ENCODE measurements at places on chromosomes 7 and 10.
A peak's percentile ranks its signal among the peaks of the same experiment; 100 is the strongest.

DNA sequence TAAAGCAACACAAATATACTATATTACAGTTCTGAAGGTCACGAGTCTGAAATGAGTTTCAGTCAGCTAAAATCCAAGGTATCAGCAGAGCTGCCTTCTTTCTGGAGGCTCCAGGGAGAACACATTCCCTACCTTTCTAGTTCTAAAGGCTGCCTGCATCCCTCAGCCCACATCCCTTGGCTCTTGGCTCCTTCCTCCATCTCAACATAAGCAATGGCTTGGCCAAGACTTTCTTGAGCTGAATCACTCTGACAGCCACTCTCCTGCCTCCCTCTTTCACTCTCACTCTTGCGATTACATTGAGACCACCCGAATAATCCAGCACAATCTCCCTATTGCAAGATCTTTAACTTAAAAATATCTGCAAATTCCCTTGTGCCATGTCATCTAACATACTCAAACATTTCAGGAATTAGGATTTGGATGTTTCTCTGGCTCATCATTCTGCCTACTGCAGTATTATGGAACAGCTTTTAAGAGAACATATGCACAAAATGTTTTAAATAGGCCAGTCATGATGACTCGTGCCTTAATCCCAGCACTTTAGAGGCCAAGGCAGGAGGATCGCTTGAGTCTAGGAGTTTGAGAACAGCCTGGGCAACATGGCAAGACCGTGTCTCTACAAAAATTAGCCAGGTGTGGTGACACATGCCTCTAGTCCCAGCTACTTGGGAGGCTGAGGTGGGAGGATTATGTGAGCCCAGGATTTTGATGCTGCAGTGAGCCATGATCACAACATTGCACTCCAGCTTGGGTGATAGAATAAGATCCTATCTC is 144.2 kb upstream of the VSTM2A start:
- no peak for DNase-seq

GRCh38 chr10:113100281-113100680 is 150.2 kb downstream of the TCF7L2 start:
- DNase-seq: no peak

GRCh38 chr10:63133821-63134557 is 861 bp downstream of the NRBF2 start:
- no peak for DNase-seq

DNA sequence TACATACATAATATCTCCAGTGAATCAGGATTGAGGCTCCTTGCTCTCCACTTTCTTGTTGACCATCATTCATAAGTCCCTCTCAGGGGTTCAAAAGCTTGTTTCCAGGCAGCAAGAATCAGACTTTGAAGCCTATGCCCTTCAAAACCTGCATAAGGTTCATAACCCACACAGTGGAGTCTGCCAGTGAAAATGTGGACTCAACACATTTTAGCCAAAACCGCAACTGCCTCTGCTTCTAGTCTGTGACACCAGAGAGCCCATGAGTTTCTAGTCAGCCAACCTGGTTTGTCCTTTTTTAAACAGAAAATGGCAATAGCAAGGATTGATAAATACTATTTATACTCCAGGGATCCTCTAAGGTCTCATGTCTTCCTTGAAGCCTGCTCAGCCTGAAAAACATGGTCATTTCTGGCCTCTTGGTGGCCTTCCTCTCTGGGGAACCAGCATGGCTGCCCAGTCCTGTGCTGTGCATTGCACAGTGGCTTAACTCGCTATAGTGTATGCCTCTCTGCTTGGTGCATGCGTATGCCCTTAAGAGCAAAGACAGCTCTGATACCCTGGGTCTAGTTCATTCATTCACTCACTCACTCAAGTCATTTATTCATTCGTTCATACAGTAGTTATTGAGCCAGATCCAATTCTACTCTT is 67.5 kb downstream of the WIPF3 start:
- no peak for DNase-seq

GRCh38 chr7:157205438-157205837 is 66.7 kb downstream of the UBE3C start:
- DNase-seq: no peak

DNA sequence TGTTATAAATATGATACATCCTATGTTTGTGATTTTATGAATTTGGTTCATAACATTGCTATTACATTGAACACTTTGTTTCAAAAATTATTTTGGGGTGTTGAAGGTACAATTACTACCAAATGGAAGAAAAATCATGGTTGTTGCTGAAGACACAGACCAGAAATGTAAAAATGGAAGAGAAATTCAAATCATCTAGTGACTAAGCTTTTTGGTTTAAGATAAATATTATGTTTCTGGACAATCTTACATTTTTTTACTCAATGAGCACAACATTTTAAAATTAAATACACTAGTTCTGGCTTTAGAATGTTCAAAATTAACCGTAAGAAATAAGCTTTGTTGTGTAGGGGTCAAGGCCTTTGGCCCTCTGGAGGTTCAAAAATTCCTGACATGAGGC is 82.7 kb downstream of the GNAT3 start:
- no peak for DNase-seq

- DNase-seq: no peak
Observed at GRCh38 chr7:80278737-80279136, 144.1 kb downstream of the GNAI1 start.

GRCh38 chr7:885261-885892 is 9.0 kb downstream of the GET4 start:
- no peak for DNase-seq

DNA sequence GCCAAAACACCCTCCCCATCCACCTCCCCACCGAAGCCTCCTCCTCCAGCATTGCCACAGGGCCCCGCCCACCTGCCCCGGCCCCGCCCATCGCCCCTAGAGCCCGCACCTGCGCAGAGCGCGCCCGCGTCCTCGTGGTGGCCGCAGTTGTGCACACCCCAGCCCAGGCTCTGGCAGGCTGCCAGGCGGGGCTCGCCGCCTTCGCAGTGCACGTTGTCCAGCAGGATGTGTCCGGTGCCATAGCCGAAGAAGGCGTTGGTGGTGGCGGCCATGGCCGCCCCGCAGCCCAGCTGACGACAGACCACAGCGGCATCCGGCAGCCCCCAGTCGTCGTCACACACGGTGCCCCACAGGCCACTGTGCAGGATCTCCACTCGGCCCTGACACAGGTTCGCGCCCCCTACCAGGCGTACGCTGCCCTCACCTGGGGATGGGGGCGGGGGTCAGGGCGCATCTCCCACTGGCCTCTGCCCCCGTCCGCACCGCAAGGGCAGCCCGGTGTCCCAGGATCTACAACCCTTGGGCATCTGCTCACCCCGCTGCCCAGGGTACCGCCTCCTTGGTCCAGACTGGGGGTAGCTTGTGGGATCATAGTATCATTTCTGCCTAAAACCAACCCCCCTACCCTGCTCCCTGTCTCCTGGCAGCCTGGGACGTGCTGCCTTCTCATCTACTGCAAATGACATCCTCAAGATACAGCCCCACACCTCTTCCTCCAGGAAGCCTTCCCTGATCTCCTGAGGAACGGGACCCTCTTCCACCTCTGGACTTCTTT is 11.9 kb downstream of the SSC4D start:
- peak; percentile 66 for DNase-seq

DNA sequence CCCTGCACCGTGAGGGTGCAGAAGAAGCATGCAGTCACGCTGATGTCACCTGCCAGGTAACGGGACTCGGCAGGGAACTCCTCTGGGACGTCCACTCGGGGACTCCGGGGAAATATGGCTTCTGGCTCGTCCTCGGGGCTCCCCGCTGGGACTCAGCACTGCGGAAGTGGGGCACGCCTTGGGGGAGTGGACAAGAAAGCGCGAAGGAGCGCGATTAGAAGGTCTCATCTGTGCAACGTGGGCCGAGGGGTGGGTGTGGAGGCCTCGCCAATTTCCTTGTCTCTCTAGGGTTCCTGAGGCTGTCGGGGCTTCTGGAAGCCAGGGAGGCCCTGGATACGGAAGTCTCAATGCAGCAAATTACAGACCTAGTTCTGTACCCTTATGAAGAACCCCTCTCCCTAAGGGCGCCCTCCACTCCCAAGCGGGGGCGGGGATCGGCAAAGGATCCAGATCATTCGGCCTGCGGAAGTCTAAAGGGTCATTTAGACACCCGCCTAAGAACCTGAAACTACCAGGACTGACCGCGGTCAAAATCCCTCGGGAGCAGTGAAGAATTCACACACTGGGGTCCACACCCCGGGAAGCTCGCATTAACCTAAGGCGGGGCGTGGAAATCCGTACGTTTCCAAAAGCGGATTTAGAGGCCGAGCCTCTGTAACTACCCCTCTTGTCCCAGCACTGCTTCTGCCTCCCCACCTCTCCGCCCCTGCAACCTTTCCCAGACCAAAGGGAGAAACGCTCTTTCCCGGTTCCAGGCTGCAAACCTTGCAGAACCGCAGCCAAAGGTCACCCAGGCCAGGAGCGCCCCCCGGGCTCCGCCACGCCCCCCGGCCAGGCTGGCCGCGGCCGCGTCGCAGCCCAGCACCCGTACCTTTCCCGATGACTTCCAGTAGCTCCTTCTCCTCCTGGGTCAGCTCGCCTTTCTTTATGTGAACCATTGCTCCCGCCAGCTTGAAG is 640 bp downstream of the ANKMY2 start:
- DNase-seq: no peak

DNA sequence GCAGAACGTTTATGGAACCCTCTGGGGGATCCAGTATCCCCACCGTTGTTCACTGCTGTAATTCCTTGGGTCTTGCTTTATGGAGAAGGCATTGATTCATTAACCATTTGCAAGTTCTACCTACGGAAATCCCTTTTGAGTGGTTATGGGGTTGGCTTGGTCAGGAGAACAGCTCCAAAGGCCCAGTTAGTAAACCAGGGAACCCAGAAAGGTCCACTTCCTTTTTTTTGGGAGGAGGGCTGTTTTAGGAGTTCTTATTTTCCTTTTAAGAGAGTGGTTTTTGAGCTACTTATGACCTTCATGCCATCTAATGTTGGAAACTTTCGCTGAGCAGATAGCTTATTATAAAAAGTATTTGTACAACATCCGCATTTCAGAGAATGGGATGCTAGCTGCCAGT is 1.3 kb downstream of the POR start:
- DNase-seq: no peak

DNA sequence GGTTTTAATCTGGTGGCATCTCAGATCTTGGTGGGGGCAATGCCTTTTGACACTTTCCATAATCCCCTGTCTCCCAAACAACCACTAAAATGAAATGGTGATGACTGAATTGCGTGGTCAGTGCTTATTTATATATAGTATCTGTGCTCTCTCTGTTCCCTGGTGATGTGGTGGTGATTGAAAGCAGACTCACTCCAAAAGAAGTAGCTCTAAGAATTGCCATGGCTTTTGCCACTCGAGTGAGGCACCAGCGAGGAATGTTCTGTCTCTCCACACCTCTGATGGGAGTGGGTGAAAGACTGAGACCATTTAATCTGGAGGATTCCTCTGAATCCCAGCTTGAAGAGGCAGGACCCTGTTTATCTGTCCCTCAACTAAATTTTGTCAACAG is 2.8 kb downstream of the DUSP5 start:
- DNase-seq: no peak

GRCh38 chr10:132144086-132144485 is 42.7 kb upstream of the DPYSL4 start:
- DNase-seq: no peak

DNA sequence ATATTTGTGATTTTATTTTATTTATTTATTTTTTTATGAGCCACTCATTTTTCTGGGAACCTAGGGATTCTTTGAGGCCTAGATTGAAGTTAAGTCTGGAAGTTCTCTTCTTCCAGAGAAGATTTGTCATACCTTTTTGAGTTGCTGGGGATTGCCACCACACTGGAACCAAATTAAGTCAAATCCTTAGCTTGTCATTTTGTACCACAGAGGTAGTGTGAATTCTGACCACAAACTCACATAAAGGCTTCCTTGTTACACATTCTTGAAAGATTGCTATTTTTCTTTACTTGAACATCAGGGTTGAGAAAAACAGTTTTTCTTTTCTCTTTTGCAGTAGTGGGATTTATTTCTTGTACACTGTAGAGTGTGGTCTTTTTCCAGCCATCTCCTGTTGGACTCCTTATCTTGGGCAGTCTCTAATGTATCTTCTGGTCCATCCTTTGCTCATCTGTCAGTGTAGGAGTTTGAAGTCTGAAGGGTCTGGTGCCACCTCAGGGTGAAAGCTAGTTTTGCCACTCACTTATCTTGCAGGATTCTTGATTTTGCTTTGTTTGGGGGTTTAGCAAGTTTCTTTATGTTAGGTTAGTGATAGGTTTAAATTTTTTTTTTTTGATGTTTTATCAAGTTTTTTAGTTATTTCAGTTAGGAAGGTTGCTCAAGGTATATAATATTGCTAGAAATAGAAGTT is 24.8 kb downstream of the PCBD1 start:
- DNase-seq: no peak

- DNase-seq: no peak
Observed at GRCh38 chr7:133139350-133139749, 57.5 kb upstream of the CHCHD3 start.

- no peak for DNase-seq
Observed at GRCh38 chr7:44956157-44956766, 22.6 kb downstream of the MYO1G start.

- DNase-seq: no peak
Observed at GRCh38 chr10:60422809-60423208, 33.1 kb upstream of the ANK3 start.

DNA sequence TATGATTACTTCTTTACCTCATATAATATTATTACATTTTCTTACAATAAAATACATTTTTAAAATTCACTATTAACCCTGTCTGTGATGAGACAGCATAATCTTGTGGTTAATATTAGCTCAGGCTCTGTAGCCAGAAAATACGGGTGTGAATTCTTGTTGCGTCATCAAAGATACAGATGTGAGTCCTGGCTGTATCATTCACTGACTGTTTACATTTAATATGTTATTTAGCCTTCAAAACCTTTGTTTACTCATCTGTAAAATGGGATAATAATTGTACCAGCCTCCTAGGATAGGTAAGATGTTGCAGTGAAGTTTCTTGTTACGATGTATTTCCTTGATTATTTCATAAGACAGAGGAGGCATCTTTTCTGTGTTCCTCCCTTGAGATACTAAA is 184.7 kb upstream of the PRPS1L1 start:
- no peak for DNase-seq

DNA sequence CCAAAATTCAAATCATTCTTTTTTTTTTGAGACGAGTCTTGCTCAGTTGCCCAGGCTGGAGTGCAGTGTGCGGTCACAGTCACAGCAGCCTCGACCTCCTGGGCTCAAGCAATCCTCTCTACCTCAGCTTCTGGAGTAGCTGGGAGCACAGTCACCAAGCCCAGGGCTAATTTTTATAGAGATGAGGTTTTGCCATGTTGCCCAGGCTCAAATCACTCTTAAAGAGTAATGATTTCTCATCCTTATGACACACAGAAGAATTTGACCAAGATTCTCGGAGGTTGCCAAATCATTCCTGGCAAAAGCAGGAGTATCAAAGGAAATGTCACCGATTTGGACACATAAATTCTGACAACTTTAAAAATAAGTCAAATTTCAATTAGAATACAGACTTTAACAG is 39.1 kb downstream of the SIRT1 start:
- DNase-seq: no peak

GRCh38 chr7:28091190-28091589 is 89.4 kb downstream of the JAZF1 start:
- DNase-seq: no peak

Measured in stimulated activated CD8-positive, alpha-beta memory T cell treated with anti-CD3 and anti-CD28 coated beads, Interleukin-7, amount 100 ng/mL, for 1 hour (primary cell).